Central memory CD8-positive, alpha-beta T cell (primary cell): ENCODE measurements at places on chromosomes 11 and 22.

GRCh38 chr22:46329616-46330015 is 5.9 kb upstream of the TRMU start:
- H3K4me3 ChIP-seq: no peak overlapping the region
- no peak overlapping the region for H3K27ac ChIP-seq
- no peaks in the 10 kb centered on the region for H3K4me1 ChIP-seq
- H3K27me3 ChIP-seq: no peaks in the 10 kb centered on the region

GRCh38 chr11:79262221-79262620 is 178.6 kb downstream of the TENM4 start:
- no peak overlapping the region for H3K4me3 ChIP-seq
- H3K36me3 ChIP-seq: no peaks in the 10 kb centered on the region
- no peaks in the 10 kb centered on the region for H3K4me1 ChIP-seq
- DNase-seq: no peak
- no peak overlapping the region for H3K27ac ChIP-seq
- H3K27me3 ChIP-seq: no peaks in the 10 kb centered on the region

DNA sequence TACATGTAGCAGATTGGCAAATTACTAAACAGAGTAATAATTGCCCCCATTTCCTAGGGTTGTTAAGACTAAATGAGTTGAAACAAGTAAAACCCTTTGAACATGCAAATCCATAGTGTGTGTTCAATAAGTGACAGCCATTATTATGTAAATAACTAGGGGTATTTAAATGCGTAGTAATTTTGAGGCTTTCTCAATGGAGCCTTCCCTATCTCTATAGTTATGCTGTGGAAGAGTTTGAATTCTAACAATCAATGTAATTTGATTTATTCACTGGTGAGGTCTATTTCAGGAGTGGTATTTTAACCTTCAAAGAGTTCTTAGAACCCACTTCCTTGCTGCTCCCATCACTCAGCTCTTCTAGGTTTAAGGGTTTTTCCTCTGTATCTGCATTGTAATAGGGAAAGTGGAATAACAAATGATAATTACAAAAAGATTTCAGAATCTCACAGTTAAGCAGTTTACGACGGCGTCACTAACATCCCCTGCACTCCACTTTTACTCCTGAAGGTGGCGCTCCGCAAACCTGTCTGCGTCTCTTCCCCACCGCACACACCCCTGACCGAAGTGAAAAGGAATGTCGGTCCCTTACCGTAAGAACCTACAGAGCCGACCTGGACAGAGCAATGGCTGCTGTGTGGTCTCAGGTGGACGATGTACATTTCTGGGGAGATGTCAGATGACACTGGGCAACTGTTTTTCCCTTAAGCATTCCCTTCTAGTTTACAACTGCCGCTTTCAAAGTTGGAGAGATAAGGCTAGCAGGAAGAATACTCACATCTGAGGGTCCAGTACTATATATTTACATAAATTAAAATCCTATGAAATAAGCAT is 80.8 kb downstream of the ZC3H12C start:
- H3K27me3 ChIP-seq: peaks cover 11% of the 10 kb centered on the region
- peak; percentile 21 for DNase-seq
- H3K27ac ChIP-seq: no peak overlapping the region
- peak overlapping the region; percentile 25 for H3K4me3 ChIP-seq
- peaks cover 7% of the 10 kb centered on the region for H3K4me1 ChIP-seq

DNA sequence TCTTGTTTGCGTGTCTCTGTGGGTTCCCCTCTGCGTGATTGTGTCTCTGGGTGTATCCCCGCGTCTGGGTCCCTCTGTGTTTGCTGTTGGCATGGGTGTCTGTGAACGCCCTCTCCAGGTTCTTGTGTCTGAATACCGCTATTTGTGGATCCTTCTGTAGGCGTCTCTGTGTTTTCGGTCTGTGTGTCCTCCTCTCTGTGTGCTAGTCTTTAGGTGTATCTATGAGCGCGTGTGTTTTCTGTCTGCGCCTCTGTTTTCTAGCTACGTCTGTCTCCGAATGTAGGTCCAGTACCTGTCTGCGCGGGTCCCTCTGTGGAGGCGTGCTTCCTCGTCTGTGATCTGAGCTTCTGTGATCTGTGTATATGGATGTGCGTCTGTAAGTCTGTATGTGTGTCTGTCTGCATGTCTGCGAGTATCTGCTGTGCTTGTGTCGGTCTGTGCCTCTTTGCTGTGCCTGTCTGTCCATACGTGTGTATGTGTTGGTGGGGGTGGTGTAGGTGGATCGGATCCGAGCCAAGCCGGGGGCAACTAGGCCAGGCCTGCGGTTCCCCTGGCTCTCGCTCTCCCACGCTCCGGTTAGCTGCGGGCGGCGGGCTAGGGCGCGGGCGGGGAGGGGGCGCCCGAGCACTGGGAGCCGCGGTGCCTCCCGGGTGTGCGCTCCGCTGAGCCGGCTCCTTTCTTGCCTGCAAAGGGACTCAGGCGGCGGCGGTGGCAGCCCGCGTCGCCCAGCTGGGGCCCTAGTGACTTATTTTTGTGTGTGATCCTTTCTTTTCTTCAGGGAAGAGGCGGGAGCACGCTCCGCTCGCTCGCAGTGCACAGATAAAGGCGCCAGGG is 105.3 kb upstream of the E2F8 start:
- H3K27ac ChIP-seq: no peak overlapping the region
- H3K27me3 ChIP-seq: peaks cover 87% of the 10 kb centered on the region
- H3K36me3 ChIP-seq: no peaks in the 10 kb centered on the region
- DNase-seq: no peak
- peaks cover 9% of the 10 kb centered on the region for H3K4me1 ChIP-seq

DNA sequence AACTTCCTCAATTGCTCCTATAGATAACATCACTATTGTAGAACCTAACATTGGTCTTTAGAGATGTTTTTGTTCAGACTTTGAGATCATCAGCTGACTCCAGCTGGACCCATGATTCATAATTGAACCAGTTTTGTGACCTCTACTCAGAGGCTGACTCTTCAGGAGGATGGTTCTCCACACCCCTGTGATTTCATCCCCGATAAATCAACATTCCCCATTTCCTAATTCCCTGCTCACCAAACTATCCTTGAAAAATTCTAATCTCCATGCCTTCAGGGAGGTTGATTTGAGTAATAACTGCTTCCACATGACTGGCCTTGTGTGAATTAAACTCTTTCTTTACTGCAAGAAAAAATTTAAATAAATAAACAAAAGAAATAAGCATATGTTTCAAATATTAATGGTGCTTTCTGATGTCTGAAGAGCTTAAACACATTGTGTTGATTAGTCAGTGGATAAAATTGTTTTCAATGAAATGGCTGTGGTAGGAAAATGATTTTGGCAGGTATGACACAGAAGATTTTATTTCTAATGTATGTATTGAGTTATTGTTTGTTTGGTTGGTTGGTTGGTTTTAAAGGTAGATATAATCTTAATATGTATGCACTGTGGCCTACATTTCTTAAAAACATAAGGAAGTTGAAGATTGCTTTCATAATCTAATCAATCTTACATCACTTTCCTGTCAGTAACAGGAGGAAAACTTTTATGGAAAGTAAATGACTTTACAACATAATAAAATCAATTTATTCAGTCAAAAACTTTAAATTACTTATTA is 427.9 kb upstream of the CCDC179 start:
- no peak overlapping the region for H3K4me3 ChIP-seq
- no peak overlapping the region for H3K27ac ChIP-seq
- no peaks in the 10 kb centered on the region for H3K36me3 ChIP-seq
- no peak for DNase-seq
- H3K4me1 ChIP-seq: no peaks in the 10 kb centered on the region

- H3K27ac ChIP-seq: no peak overlapping the region
- no peaks in the 10 kb centered on the region for H3K36me3 ChIP-seq
- no peak for DNase-seq
- H3K4me3 ChIP-seq: no peak overlapping the region
- H3K27me3 ChIP-seq: no peaks in the 10 kb centered on the region
- no peaks in the 10 kb centered on the region for H3K4me1 ChIP-seq
Measured at GRCh38 chr11:95443386-95443785, 212.4 kb upstream of the SESN3 start.

- H3K4me3 ChIP-seq: no peak overlapping the region
- no peak overlapping the region for H3K27ac ChIP-seq
- DNase-seq: no peak
- H3K36me3 ChIP-seq: no peaks in the 10 kb centered on the region
- no peaks in the 10 kb centered on the region for H3K4me1 ChIP-seq
Measured at GRCh38 chr22:23060612-23061400, 9.5 kb upstream of the GNAZ start.

DNA sequence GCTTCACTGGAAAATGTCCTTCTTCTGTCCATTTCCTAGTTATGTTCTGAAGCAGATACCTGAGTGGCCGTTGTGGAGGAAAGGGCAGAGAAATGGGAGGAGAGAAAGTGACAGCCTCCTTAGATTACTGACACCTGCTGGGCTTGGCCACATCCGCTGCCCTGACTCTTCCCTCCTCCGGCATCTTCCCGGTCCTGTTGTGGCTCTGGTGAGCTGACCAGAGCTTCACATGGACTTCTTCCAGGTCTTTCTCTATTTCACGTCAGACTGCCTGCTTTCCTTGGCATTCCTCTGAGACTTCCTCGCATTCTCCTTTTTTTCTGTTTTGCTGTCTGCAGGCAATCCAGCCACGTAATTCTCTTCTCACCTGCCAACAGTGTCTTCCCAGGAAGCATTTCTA is 138.7 kb upstream of the E2F8 start:
- H3K4me3 ChIP-seq: no peak overlapping the region
- peak overlapping the region; percentile 38 for H3K27ac ChIP-seq
- peaks cover 65% of the 10 kb centered on the region for H3K27me3 ChIP-seq
- H3K4me1 ChIP-seq: no peaks in the 10 kb centered on the region
- no peak for DNase-seq

DNA sequence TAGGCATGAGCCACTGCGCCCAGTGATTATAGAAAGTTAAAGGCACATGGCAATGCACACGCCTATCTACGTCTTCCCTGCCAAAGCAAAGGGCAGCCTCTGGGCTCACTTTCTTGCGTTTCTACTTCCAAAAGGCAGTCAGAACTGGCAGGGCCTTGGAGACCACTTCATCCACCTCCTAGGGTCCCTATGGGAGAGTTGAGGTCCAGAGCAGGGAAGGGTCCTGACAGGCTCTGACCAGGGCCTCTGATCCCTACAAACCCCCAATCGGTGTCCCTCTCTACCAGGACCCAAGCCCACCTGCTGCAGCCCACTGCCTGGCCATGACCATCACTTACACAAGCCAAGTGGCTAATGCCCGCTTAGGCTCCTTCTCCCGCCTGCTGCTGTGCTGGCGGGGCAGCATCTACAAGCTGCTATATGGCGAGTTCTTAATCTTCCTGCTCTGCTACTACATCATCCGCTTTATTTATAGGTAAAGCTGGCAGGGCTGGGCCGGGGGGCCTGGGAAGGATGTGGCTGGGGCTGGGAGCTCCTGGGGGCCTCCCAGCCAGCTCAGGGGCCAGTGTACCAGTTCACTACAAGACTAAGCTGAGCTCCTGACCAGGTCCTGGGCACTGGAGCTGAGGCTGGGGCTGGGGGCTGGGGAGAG is 1.5 kb downstream of the BEST1 start:
- no peak overlapping the region for H3K4me3 ChIP-seq
- peaks cover 5% of the 10 kb centered on the region for H3K4me1 ChIP-seq
- no peaks in the 10 kb centered on the region for H3K36me3 ChIP-seq
- DNase-seq: no peak
- peaks cover 16% of the 10 kb centered on the region for H3K27me3 ChIP-seq

- no peak for DNase-seq
- H3K27me3 ChIP-seq: no peaks in the 10 kb centered on the region
- no peak overlapping the region for H3K27ac ChIP-seq
- no peaks in the 10 kb centered on the region for H3K4me1 ChIP-seq
- H3K36me3 ChIP-seq: no peaks in the 10 kb centered on the region
Measured at GRCh38 chr22:24827296-24827695, 21.3 kb downstream of the SGSM1 start.

DNA sequence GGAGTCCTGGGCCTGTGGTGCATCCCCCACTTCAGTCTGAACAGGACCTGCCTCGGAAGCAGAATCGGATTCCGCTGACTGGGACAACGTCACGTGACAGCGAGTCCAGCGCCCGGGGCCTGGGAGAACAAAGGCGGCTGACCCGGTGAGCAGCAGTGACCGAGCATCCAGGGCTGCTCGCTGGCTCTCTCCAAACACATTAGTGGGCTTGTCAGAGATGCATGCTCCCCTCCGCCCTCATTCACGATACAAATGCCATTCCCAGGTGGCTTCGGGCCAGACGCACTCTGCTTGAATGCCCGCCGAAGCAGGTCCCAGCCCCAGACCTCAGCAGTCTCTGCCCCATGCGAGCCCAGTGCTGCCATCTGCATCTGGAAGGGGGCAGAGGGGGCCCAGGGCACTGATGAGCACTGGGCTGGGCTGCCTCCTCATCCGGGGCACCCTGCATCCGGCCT is 91.0 kb downstream of the WNT7B start:
- no peaks in the 10 kb centered on the region for H3K4me1 ChIP-seq
- no peak for DNase-seq
- peaks cover 21% of the 10 kb centered on the region for H3K27me3 ChIP-seq
- H3K4me3 ChIP-seq: no peak overlapping the region
- no peak overlapping the region for H3K27ac ChIP-seq

GRCh38 chr11:66857927-66858185 is 992 bp downstream of the LRFN4 start:
- peak overlapping the region; percentile 19 for H3K27ac ChIP-seq
- H3K27me3 ChIP-seq: no peaks in the 10 kb centered on the region
- H3K4me1 ChIP-seq: peaks cover 9% of the 10 kb centered on the region
- peaks cover 9% of the 10 kb centered on the region for H3K36me3 ChIP-seq
- DNase-seq: no peak
- peak overlapping the region; percentile 78 for H3K4me3 ChIP-seq

- no peak overlapping the region for H3K4me3 ChIP-seq
- H3K4me1 ChIP-seq: no peaks in the 10 kb centered on the region
Measured at GRCh38 chr11:115450519-115450918, 53.7 kb downstream of the CADM1 start.

GRCh38 chr22:24965822-24966626 is 13.5 kb downstream of the KIAA1671 start:
- no peak overlapping the region for H3K4me3 ChIP-seq
- H3K27ac ChIP-seq: no peak overlapping the region
- H3K36me3 ChIP-seq: no peaks in the 10 kb centered on the region
- no peak for DNase-seq

GRCh38 chr11:108115500-108116140 is 5.7 kb upstream of the ACAT1 start:
- H3K36me3 ChIP-seq: no peaks in the 10 kb centered on the region
- no peak for DNase-seq
- no peak overlapping the region for H3K27ac ChIP-seq
- no peaks in the 10 kb centered on the region for H3K27me3 ChIP-seq
- H3K4me1 ChIP-seq: no peaks in the 10 kb centered on the region
- no peak overlapping the region for H3K4me3 ChIP-seq

DNA sequence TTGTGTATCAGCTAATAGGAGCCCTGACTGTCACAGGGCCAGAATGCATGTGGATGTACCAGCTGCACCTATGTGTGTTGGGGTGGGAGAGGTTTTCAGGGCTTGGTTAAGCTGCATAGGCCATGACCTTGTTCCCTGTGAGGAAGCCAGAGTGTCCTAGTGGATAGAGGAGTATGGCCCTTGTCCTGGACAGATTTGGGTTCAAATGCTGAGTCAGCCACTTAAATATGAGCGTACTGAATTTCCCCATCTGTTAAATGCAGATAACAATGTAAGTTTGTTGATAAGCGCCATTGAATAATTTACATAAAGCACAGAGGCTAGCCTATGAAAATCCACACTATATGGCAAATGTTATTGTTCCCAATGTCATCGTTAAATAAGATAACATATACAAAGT is 74.4 kb downstream of the PANX1 start:
- H3K36me3 ChIP-seq: no peaks in the 10 kb centered on the region
- DNase-seq: no peak
- no peak overlapping the region for H3K27ac ChIP-seq

- H3K4me1 ChIP-seq: no peaks in the 10 kb centered on the region
- H3K4me3 ChIP-seq: no peak overlapping the region
- no peaks in the 10 kb centered on the region for H3K36me3 ChIP-seq
- DNase-seq: no peak
- no peak overlapping the region for H3K27ac ChIP-seq
- H3K27me3 ChIP-seq: peaks cover 11% of the 10 kb centered on the region
Measured at GRCh38 chr11:61764606-61765260, 12.3 kb downstream of the MYRF start.
